SJSA1 (cell line): ENCODE measurements at places on chromosomes 4 and X. TPM values are rescaled to one million over a fixed set of nuclear protein-coding genes. Genes with fewer than 3 reads are reported as not detected.
A peak's percentile ranks its signal among the peaks of the same experiment; 100 is the strongest.

DNA sequence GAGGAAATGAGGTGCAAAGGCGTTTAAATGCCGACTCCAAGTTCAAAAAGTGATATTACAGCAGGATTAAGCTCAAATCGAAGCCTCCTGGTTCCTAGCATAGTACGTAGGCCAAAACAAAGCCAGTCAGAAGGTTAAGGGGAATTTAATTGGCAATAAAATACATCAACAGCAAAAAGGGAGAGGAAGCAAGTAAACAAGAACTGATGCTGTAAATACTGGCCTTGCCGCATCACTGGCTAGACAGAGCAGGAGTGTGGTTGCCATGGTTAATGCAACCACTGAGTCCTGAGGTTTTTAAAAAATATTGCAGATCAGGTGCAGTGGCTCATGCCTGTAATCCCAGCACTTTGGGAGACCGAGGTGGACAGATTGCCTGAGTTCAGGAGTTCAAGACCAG lies 63.2 kb upstream of the FBXW7 start:
- no peak overlapping the region for H3K27ac ChIP-seq
- 0 out of 2 replicates have a peak, but pooled peaks cover 1% of the 10 kb centered on the region for H3K27me3 ChIP-seq
- H3K36me3 ChIP-seq, result no peaks in the 10 kb centered on the region
- no peaks in the 10 kb centered on the region for H3K4me1 ChIP-seq

- no peaks in the 10 kb centered on the region for H3K27me3 ChIP-seq
- DNase-seq, result no peak
- H3K4me3 ChIP-seq, result no peak overlapping the region
- H3K4me1 ChIP-seq, result no peaks in the 10 kb centered on the region
- H3K36me3 ChIP-seq, result no peaks in the 10 kb centered on the region
- no peak overlapping the region for H3K27ac ChIP-seq
These were observed 2.0 kb upstream of the TEC start for GRCh38 chr4:48271626-48272025.

TLR10 gene
- not detected in 2 replicates for total RNA-seq

DMRTC1B gene
- total RNA-seq, result not detected in 2 replicates

DNA sequence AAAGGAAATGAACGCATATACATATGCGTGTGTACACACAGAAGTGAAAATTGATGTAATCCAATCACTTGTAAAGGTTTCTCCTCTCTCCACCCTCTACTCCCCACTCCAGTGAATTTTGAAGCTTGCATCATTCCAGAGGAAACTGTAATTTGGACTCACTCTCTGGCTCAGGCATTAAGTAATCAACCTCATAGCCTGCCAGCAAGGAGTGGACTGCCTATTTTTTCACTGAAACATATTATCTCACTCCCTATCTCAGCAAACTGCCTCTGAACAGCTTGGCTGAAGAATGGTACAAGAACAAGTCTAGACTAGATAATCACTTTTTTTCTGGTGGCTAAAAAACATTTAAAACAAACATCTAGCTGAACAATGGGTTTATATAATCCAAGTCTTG lies 124.2 kb downstream of the C4orf51 start:
- peak overlapping the region; percentile 95 for H3K27ac ChIP-seq
- no peak for DNase-seq
- no peak overlapping the region for H3K4me3 ChIP-seq
- H3K4me1 ChIP-seq, result peaks cover 60% of the 10 kb centered on the region
- no peaks in the 10 kb centered on the region for H3K27me3 ChIP-seq

- H3K4me1 ChIP-seq, result no peaks in the 10 kb centered on the region; the same call in 1 of the 2 replicates
- H3K36me3 ChIP-seq, result no peaks in the 10 kb centered on the region
- peak within 1 kb of the TSS; percentile 40 for H3K4me3 ChIP-seq
- peak within 1 kb of the TSS; percentile 34 for H3K27ac ChIP-seq
- H3K27me3 ChIP-seq, result no peaks in the 10 kb centered on the region
These were observed at the start of gene FAM13A for GRCh38 chr4:89056953-89057398. Gene FAM13A, minus strand, starts transcription at chr4:89057185. Its CDS starts 221 bp downstream, at chr4:89056964.

BEX2 gene
- total RNA-seq, result not detected in 2 replicates

MAGEA2 gene
- not detected in 2 replicates for total RNA-seq

DNA sequence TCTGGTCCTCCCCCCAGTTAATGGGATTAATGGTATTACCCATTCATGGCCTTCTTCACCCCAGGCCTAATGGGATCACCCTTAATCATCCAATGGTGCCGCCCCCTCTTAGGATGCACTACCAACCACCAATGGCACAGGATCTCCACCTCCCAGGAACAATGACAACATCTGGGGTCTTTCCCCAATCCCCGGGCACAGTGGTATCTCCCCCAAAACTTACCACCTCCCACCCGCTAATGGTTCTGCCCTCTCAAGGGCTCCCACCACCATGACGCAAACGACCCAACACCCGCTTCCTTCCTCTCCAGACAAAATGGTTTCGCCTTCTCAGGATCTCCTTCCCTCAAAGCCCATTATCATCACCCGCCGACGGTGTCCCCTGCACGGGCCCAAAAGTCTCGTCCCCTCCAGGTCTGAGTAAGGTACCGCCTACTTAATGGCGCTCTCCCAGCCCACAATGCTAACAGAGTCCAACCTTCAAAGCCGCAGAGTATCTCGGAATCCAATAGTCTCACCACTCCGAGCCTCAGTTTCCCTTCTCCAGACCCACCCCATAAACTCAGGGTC lies 458 bp downstream of the GRIPAP1 start:
- H3K4me1 ChIP-seq, result no peaks in the 10 kb centered on the region
- H3K4me3 ChIP-seq, result peak overlapping the region; percentile 53
- DNase-seq, result no peak
- H3K27ac ChIP-seq, result no peak overlapping the region
- H3K27me3 ChIP-seq, result no peaks in the 10 kb centered on the region
- H3K36me3 ChIP-seq, result 0 out of 2 replicates have a peak, but pooled peaks cover 2% of the 10 kb centered on the region

GRCh38 chr4:108570993-108571569 lies 49.3 kb upstream of the RPL34 start:
- no peak overlapping the region for H3K4me3 ChIP-seq
- no peaks in the 10 kb centered on the region for H3K36me3 ChIP-seq
- DNase-seq, result peak; percentile 48
- H3K27ac ChIP-seq, result peak overlapping the region; percentile 72
- no peaks in the 10 kb centered on the region for H3K27me3 ChIP-seq

ARHGAP24 gene
- 3.4 and 5.4 TPM in 2 replicates for total RNA-seq

SPIN2A gene
- 0.13 TPM in 1 of 2 replicates, not detected in the other for total RNA-seq

DNA sequence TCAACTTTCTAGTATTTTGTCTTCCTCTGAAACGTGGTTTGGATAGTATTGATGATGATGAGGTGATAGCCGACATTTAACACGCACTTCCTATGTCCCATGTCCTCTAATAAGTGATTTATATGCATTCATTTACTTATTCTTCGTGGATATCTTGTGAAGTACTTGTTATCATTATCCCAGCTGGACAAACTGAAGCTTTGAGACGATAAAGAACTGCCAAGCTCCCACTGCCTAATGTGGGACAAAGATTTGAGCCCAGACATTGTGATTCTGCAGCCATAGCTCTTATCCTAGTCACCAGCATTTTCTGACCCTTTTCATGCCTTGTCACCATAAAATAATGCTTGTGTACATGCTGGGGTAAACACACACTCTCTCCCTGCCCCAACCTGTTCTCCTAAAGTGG lies 92.5 kb downstream of the RAPGEF2 start:
- H3K36me3 ChIP-seq, result no peaks in the 10 kb centered on the region
- no peak overlapping the region for H3K4me3 ChIP-seq
- no peak for DNase-seq
- H3K27ac ChIP-seq, result no peak overlapping the region
- H3K27me3 ChIP-seq, result no peaks in the 10 kb centered on the region
- H3K4me1 ChIP-seq, result peaks cover 4% of the 10 kb centered on the region
